ENCODE measurements at places on chromosomes 12 and 14. TPM values are rescaled to one million over a fixed set of nuclear protein-coding genes. Genes with fewer than 3 reads are reported as not detected.

Gene RTN1
- total RNA-seq, result 9.6 TPM

DNA sequence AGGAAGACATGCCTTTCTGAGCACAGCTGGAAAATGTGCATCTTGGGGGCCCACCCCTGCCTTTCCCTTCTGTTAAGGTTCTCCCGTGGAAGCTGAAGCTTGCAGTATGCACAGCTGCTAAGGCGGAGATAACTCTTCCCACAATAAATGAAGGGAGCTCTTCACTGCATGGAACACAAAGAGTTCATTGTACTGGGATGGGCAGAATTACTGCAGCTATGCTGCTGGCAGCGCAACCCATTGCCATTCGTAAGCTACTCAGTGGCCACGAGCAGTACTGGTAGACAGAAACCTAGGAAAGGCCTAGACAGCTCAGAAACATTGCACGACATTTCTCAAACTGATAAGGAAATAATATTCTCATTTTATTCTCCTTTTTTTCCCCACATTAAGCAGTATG is 310.2 kb downstream of the MDGA2 start:
- DNase-seq, result no peak

DNA sequence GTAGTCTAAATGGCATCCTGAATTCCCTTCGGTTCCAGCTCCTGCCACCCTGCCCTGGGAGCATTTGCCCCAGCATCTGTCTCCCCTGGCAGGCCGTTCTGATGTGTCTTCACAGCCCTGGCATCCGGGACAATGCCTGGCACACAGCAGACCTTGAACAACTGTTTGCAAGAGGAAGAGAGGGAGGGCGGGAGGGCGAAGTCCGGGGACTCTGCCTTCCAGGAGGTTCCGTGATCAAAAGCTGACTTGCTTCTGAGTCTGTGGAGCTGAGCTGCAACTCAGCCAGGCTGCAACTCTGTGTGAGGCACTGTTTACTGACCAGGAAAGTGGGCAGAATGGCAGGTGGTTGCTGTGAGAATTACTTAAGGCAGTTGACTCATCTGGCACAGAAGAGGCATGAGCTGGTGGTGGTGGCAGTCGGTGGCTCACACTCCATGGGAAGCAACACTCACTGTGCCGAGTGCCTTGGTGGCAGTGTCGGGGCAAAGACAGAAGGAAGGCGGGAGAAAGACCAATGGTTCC is 61.1 kb upstream of the DLK1 start:
- DNase-seq, result no peak

GRCh38 chr12:89335452-89336244 is 16.7 kb downstream of the DUSP6 start:
- no peak for DNase-seq

Gene ESR2
- 1.3 TPM for total RNA-seq

Gene CFAP54
- total RNA-seq, result 0.75 TPM

Gene ADAMTS20
- not detected for total RNA-seq

Gene LRTM2
- not detected for total RNA-seq

DNA sequence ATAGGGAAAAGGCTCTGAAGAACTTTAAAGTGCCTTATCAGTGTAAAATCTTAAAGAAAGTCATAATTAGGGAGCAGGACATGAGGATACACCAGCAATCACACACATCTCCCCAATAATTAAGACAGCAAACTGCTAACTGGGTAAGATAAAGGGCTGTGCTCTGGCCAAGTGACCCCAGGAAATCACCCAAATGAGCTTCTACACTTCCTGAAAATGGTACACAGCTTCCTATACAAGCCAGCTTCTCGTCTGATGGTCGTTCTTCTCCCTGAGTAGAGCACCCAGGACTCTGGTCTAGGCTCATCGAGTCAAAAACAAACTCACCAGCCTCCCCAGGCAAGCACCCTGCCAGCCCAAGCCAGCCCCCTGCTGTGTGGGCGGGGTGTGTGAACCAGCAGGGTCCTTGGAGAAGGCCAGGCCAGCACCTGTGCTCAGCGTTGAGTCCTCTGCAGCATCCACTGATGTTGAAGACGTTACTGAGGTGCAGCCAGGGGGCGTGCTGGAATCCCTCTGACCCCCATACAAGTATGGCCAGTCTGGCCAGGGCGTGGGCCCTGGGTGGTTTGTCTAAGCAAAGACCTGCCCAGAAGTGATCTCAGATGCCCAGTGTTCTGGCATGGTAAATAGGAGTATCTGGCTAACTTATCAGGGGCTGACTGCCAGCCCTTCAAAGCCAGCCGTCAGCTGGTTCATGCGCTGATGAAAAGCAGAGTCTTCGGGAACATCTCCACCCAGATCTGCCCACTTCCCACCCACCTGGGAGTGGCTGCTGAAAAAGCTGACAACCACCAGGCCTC is 41.4 kb downstream of the ACTN1 start:
- no peak for DNase-seq

DNA sequence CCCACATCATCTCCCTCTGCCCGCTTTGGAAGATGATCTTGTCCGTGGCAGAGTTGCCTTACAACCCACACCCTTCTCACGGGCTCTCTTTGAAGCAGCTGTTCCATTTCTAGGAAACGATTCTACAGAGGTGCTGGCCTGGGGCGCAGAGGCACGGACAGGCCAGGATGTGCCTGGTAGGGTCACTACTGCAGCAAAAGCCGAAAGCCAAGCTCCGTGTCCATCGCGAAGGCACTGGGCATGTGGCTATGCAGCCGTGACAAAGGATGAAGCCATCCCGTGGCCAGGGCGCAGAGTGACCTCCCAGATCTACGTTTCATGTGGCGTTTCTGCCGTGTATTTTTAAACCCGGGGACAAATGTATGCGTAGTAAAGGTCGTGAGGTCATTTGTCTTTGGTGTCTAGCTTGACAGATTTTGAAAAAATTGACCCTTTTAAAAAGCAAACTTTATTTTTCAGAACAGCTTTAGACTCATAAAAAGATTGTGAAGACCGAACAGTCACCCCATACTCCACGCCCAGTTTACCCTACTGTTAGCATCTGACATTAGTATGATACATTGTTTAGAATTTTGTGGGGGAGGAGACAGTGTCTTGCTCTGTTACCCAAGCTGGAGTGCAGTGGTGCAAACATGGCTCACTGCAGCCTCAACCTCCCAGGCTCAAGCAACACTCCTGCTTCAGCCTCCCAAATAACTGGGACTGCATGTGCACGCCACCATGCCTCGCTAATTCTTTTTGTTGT is 40.4 kb upstream of the NCOR2 start:
- no peak for DNase-seq

Gene IPO4
- total RNA-seq, result 25.1 TPM

Gene RXYLT1
- total RNA-seq, result 13.3 TPM

- no peak for DNase-seq
Observed at GRCh38 chr14:56422703-56423213, 156.8 kb upstream of the TMEM260 start.

Gene MED6
- 31.2 TPM for total RNA-seq

GRCh38 chr12:26279091-26279490 is 83.7 kb downstream of the SSPN start:
- no peak for DNase-seq

DNA sequence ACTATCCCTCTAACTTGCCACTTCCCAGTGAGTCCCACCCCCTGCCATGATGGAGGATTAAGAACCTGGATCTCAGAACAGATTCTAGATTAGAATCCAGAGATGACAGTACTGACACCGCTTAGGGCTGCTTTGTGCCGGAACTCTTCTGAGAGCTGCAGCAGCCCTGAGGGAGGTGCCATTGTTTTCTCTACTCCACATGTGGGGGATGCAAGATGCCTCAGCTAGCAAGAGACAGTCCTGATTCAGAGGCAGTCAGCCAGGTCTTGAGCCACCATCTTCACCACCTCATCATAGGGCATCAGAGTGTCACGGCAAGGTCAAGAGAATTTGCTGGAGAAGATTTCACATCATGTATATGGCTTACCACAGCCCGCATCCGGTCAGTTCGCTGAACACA is 3.4 kb upstream of the PGAM5 start:
- no peak for DNase-seq

DNA sequence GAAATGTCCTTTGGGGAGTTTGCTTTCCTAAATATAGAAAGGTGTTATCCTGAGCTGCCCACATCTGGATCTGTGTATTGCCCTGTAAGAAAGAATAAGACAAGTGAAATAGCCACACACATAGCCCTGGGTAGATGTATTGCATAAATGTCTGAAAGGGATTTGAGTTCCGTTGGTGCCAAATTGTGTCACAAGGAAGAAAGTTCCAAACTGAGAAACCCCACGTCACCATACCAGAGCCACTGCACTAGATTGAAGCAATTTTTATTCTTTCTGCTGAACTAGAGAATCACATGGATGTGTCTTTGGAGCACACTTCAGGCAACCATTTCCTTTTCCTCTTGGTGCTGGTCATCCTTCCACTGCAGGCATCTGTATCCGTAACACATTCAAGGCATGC is 5.0 kb downstream of the RNASE9 start:
- DNase-seq, result no peak

DNA sequence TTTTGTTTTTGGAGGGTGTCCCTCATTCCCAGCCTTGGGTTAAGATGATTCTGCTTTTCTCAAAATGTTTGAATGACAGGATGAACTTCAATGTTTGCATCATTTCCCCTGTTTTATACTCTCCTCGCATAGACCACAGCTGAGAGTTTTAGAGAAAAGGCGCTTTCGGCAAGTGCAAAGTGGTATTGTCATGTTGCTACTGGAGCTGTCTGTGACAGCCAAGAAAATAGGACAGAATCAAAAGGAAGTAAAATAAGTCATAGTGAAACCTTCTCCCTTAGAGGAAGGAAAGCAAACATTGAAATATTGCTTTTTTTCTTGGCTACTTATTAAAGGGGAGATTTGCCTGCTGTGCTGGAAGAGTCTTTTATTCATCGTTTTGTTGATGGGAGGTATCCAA is 33.5 kb upstream of the ARHGAP5 start:
- DNase-seq, result no peak

- no peak for DNase-seq
Observed at GRCh38 chr12:119661882-119662281, 6.1 kb upstream of the PRKAB1 start.

Gene SUSD6
- 87.5 TPM for total RNA-seq

Gene SAV1
- 42.8 TPM for total RNA-seq

Gene KRT74
- total RNA-seq, result not detected

DNA sequence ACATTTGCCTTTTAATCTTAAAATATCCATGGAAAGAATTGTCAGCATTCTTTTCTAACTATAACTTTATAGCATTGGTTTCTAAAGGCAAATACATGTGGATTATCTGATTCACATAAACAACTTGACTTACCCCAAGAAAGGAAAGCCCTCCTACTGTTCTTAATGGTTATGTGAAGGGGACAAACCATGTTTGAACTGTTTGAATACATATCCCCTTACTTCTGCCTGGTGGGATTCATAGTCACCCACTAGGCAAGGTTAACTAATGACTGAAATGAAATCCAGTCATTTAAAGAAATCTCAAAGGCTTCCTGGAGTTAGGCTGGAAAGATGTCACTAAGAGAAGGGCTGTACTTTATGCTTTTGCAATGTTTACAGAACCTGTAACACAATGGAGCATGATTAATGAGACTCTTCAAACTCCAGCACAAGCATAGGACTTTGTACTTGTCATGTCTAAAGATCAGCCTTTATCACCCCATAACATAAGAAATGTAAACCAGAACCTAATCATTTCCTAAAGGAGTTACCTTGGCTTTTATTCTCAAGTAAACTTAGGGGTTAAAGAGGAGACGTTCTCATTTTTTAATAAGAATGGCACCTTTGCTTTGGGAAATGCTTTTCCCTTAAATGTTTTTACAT is 10.2 kb upstream of the FLRT2 start:
- no peak for DNase-seq

DNA sequence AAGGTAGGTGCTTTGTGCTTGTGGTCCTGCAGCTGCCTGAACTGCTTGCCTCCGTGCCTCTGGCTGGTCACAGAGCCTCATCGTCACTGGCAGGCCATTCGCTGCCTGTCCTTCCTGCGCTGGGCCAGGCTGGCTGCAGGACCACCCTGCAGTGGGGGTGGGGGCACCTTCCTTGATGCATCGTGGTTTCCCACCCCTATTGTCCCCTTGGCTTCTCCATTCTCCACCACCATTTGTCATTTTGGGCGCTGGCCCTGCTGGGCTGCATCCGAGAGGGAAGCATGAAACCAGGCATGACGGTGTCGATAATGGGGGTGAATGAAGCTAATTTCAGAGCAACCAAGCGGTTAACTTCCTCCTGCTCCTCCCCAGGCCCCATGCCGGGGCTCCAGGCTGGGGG is 127.7 kb downstream of the NRXN3 start:
- DNase-seq, result no peak

- DNase-seq, result no peak
Observed at GRCh38 chr12:120538281-120539156, 4.4 kb downstream of the RNF10 start.

GRCh38 chr14:80059041-80059440 is 152.3 kb downstream of the DIO2 start:
- no peak for DNase-seq

- DNase-seq, result no peak
Observed at GRCh38 chr14:37551119-37551518, 43.9 kb downstream of the FOXA1 start.

DNA sequence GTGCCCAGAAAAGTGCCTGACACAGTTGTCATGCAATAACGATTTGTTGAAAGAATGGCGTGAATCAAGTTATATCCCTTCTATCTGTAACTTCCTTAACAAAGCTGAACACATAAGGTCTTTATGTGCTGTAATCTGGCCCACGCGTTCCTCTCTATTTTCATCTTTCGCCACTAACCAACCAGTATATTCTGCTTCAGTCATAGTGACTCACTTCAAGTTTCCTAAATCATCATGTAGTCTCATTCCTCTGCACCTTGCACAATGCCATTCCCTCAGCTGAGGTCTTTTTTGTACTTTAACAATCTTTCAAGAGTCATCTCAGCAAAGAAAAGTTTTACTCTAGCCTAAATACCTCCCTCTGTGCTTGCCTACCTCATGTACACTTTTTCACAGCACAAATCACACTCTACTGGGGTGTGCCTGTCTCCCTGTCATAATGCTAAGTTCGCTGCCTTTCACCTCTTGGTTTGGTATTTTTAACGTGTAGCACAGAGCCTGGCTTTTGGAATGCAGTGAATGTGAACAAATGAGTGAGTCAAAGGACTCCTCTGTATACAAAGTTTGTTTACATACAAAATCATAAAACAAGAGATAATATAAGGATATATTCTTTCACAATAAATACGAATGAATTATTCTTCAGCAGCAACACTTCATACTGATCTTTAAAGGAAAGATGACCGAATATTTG is 2.9 kb upstream of the CMAS start:
- DNase-seq, result no peak
